ENCODE measurements at places on chromosomes 2 and 18.

DNA sequence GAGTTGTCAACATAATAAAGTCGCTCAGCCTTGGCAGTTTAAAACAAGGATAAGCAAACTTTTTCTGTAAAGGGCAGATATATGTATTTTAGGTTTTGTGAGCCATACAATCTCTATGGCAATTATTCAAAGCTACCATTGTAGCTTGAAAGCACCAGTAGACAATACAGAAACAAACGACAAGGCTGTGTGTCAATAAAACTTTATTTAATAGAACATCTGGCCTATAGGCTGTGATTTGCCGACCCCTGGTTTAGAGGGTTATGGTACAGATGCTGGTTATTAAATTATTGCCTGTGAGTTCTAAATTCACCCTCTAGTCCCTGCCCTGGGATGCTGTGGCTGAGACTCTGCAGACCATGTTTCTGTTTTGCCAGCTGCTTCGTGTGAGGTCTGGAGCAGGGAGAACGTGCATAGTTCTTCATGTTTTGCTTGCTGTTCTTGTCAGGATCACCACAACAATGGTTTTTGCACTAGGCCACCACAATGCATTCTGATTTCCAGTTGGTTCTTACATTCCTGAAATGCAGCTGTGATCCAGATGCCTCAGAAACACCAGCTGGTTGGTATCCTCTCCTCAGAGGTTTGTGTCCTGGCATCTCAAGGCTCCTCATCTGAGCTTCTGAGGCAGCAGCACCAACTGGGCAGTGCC, 46.6 kb downstream of the ICOS start:
- DNase-seq = no peak

GRCh38 chr2:185658750-185659149, 79.9 kb upstream of the FSIP2 start:
- DNase-seq = no peak

DNA sequence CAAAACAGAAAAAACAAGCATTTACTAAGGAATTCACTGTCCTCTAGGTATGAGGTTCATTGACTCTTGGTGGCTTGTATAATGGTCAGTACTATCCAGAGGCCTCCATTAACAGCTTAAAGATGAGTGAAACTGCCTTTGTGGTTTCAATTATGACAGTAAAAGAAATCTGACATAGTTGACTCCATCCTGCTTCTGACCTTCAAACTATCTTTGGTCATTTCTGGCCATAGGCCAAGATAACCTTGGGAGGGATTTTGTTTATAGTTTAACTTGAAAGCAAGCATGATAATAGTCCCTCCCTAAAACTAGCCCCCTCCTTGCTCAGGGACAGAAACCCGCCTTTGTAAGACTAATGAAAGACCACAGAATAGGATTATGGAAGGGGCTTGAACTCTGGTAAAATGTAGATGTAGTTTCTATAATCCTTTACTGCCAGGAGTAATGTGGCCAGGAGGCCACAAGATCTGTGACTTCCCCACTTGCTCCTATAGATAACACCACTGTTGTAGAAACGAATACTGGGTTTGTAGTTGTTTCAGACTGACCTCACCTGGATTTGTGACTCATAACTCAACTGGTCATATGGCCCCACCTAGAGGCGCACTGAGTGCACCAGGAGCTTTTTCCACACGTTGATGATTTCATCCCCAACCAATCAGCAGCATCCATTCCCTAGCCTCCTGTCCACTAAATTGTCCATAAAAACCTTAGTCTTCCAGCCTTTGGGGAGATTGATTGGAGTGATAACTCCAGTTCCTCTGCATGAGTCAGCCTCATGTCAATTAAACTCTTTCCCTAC, 8.6 kb upstream of the PLEKHM3 start:
- no peak for DNase-seq

- DNase-seq = no peak
These were observed 109.7 kb downstream of the LPIN1 start for GRCh38 chr2:11856095-11856494.

- no peak for DNase-seq
These were observed 130.8 kb downstream of the FOXI3 start for GRCh38 chr2:88321449-88322248.

Measured in fibroblast of skin of right quadriceps (primary cell).